ENCODE measurements at places on chromosomes 13 and 19. TPM values are rescaled to one million over a fixed set of nuclear protein-coding genes. Genes with fewer than 3 reads are reported as not detected.

The SAFB gene
- total RNA-seq, result 58.3 TPM

The DACT3 gene
- total RNA-seq, result 0.39 TPM

The F2RL3 gene
- total RNA-seq, result not detected

The FBXW9 gene
- total RNA-seq, result 13.4 TPM

The CLC gene
- not detected for total RNA-seq

The LATS2 gene
- 8.0 TPM for total RNA-seq

The LILRB2 gene
- 0.05 TPM for total RNA-seq

The AP1M2 gene
- total RNA-seq, result 27.7 TPM

The MEIOSIN gene
- total RNA-seq, result 0.06 TPM

The C19orf33 gene
- 811 TPM for total RNA-seq

The CTXN1 gene
- 22.8 TPM for total RNA-seq

The SLC15A1 gene
- total RNA-seq, result 0.03 TPM

The KIR3DL1 gene
- not detected for total RNA-seq

The WDR88 gene
- not detected for total RNA-seq

The ZNF177 gene
- 0.69 TPM for total RNA-seq

The CERS4 gene
- total RNA-seq, result 2.5 TPM

The PRR20C gene
- total RNA-seq, result not detected

The SERPINE3 gene
- total RNA-seq, result not detected

The DCT gene
- not detected for total RNA-seq

The LRRC63 gene
- not detected for total RNA-seq

The SLC17A7 gene
- total RNA-seq, result 0.61 TPM

The NXNL1 gene
- total RNA-seq, result not detected

The OR7A5 gene
- total RNA-seq, result not detected
